ENCODE measurements at places on chromosomes 7 and 10. TPM values are rescaled to one million over a fixed set of nuclear protein-coding genes. Genes with fewer than 3 reads are reported as not detected.

Gene FAM13C
- total RNA-seq: not detected

DNA sequence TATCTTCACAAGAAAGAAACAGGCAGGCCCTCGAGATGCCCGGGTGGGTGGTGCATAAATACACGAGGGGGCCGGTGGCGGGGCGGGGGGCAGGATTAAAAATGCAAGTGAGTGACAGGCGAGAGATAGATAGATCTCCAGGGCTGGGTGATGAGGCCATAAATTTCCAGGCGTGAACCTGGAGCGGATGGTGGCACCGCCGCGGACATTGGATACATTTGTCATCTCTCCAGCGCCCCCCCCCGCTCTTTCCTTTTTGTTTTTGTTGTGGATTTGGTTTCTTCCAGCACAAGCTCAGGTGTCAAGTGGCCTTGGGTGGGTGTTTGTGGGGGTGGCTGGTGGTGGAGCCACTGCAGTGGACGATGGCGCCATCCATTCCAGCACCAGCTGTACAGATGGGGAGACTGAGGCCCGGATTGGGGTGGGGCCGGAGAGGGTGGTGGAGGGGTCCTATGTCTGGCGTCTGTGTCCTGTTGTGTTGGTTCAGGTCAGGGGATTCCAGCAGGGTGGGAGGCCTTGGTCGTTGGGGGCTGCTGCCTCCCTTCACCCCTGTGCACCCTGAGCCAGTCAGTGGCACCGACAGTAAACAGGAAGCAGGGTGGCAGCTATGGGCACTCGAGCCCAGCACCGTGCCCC lies 2.9 kb downstream of the ELFN1 start:
- peaks cover 34% of the 10 kb centered on the region for H3K27me3 ChIP-seq
- no peak overlapping the region for H3K4me3 ChIP-seq
- H3K36me3 ChIP-seq: no peaks in the 10 kb centered on the region
- no peak for DNase-seq
- no peak overlapping the region for H3K27ac ChIP-seq

Gene ELAPOR2
- 2.9 TPM for total RNA-seq

DNA sequence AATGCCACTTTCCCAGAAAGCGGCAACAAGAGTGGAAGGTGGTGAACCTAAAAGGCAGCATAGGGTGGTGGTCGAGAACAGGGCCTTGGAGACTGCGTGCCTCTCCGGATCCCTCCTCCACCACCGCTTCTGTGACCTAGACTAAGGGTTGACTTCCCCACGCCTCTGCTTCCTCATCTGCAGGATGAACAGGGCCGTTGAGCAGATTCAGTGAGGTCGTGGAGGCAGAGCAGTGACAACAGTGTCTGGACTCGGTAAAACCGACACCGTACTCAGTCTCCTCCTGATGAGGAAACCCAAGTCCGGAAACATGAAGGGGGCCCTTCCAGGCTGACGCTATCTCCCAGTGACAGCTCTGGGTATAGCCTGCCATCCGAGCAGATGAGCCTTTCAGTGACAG lies 162.6 kb downstream of the CELF2 start:
- peaks cover 82% of the 10 kb centered on the region for H3K36me3 ChIP-seq
- H3K27ac ChIP-seq: no peak overlapping the region
- H3K27me3 ChIP-seq: no peaks in the 10 kb centered on the region
- peak; percentile 67 for DNase-seq
- peaks cover 90% of the 10 kb centered on the region for H3K4me1 ChIP-seq

Gene VGF
- total RNA-seq: 0.17 TPM

GRCh38 chr10:112307358-112308124 lies 24.3 kb downstream of the TECTB start:
- H3K27ac ChIP-seq: no peak overlapping the region
- peaks cover 22% of the 10 kb centered on the region for H3K27me3 ChIP-seq
- no peak for DNase-seq
- H3K4me3 ChIP-seq: no peak overlapping the region
- no peaks in the 10 kb centered on the region for H3K4me1 ChIP-seq
